ENCODE measurements at places on chromosomes 7 and 10.

DNA sequence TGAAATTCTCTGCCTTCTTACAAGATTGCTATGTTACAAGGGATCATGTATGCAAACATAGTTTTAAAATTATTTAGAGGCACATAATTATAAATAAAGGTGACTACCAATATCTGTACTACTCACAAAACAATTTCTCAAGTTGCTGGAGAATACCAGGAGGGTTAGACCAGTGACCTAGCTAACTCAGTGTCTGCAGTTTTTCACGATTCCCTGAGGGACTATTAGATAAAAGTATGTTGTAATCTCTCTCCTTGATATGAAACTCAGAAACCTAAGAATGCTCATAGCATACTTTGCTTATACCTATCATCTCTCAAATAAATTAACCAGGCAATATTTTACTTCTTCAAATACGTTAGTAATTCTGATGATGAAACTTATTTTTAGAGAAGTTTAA, 534.0 kb upstream of the ANKRD30A start:
- no peak for DNase-seq

GRCh38 chr7:158424011-158424410, 163.6 kb downstream of the PTPRN2 start:
- no peak for DNase-seq

DNA sequence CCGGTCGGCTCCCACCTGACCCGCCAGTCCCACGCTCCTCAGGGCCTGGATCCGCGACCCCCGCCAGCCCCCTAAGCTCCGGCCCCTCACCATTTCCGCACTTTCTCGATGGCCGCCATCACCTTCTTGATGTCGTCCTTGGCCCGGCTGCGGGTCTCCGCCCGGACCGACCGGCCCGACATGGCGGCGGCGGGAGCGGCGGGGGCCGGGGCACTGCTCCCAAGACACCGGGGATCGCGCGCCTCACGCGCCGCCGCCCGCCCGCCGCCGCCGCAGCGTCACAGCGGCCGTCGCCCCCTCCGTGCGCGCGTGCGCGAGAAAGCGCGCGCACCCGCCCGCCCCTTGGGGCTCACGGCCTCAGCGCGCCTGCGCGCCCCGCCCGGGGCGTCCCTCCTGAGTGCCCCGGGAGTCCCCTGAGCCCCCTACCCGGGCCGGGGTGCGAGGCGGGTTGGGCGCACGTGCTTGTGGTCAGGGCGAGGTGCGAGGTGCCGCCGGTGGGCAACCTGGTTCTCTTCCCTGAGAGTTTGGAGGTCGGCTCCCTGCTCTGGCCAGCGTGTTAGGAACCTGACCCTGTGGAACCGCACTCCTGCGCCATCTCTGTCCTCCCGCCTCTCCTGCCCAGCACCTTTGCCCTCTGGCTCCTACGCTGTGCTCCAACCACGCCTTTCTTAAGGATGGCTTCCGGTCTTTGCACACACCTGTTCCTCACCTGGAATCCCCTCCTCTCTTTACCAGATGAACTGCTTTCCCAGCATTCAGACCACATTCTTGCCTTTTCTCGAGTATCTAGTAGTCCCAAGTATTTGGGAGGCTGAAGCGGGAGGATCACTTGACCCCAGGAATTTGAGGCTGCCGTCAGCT, at the start of gene BCL7B:
TSS of gene BCL7B (minus strand) at position 294 of the 861 bp plus-strand sequence. CDS start at position 182, 112 bp downstream.
- DNase-seq = peak; percentile 75

GRCh38 chr10:78407009-78407711, 373.5 kb downstream of the RPS24 start:
- peak; percentile 54 for DNase-seq

DNA sequence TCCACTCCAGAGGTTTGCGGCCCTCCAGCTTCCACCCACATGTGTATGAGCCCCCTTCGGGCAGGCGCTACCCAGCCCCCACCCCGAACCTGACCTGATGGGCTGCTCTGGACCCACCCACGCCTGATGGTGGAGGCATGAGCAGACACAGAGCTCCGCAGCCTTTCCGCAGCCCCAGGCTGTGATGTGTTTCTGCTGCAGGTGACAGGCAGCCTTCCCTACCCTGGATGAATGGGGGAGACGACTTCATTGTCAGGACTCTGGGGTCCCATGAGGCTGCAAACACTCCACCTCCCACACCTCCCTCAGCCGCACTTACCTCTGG, 61.2 kb downstream of the OAT start:
- no peak for DNase-seq

- DNase-seq = no peak
These were observed 203.9 kb downstream of the TEX36 start for GRCh38 chr10:125479059-125479458.

DNA sequence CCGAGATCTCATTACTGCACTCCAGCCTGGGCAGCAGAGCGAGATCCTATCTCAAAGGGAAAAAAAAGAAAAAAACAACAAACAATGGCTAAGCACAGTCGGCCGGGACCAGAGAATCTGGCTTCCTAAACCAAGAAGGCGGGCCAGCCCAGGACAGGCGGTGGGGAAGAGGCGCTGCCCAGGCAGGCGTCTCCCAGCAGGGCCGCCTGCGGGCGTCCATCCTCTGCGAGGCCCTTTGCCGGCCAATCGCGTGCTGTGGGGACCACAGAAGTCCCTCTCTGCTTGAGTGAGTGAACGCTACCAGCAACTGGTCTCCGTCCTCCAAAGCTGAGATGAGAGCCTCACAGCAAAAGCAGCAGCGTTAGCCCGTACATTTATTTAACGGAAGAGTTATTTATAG, 14.7 kb upstream of the BMS1 start:
- no peak for DNase-seq

DNA sequence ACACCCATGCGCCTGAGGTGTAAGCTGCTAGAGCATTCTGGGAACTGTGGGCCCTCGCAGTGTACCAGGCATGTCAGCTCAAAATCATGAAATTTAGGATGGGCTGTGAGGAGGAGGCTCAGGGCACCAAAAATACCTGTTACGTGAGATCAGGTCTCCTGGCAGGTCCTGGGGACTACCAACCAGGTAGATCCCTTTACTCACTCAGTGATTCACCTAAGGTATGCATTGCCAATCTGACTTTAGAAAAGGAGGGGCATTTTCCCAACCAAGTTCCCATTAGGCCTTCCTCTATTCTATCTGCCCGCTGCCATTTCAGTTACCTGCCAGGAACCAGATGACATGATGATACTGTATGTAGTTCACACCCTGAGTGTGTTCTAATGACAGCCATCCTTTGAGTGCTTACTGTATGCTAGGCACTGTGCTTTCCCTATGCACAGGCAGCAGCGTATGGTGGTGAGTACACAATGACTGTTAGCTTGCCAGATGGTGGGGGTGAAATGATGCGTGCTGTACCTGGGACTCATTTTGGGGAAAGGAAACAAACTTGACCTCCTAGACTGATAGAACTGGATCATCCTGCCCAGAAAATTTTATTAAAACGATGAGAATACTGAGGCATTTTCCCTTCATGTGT, 62.0 kb downstream of the CFAP58 start:
- no peak for DNase-seq

DNA sequence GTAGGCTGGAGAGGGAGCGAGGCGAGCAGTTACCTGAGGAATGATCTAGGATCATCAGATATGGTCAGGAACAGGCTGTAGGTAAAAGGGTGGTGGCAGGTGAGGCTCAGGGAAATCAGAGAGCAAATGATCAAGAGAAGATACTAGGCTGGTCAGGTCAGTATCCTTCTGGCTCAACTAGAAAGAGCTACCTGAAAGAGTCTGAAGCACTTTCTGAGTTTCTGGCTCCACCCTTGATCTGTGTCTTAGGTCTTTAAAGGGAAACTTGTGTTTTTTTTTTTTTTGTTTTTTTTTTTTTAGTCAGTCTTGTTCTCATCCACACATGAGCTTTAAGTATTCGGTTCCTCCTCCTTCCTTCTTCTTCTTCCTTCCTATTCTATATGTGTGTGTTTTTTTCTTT, 10.5 kb downstream of the ADAM22 start:
- no peak for DNase-seq

DNA sequence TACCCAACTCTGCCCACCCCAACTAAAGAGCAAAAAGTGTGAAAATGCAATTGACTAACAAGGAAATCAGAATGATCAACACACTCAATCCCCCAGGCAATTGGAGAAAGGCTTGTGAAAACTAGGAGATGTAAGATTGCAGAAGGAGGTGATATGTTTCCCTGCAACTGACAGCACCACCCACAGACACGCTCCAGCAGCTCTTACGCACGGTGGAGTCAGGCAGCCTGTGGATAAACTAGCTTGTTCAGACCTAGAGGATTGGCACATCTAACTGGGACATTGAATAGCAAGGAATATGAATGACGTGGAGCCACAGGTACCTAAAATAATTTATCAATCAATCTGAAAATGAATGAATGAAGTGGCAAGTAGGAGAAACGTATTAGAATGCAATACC, 125.7 kb upstream of the MYO3A start:
- DNase-seq = no peak

GRCh38 chr10:71727738-71728737, 8.5 kb upstream of the C10orf105 start:
- peak; percentile 60 for DNase-seq

DNA sequence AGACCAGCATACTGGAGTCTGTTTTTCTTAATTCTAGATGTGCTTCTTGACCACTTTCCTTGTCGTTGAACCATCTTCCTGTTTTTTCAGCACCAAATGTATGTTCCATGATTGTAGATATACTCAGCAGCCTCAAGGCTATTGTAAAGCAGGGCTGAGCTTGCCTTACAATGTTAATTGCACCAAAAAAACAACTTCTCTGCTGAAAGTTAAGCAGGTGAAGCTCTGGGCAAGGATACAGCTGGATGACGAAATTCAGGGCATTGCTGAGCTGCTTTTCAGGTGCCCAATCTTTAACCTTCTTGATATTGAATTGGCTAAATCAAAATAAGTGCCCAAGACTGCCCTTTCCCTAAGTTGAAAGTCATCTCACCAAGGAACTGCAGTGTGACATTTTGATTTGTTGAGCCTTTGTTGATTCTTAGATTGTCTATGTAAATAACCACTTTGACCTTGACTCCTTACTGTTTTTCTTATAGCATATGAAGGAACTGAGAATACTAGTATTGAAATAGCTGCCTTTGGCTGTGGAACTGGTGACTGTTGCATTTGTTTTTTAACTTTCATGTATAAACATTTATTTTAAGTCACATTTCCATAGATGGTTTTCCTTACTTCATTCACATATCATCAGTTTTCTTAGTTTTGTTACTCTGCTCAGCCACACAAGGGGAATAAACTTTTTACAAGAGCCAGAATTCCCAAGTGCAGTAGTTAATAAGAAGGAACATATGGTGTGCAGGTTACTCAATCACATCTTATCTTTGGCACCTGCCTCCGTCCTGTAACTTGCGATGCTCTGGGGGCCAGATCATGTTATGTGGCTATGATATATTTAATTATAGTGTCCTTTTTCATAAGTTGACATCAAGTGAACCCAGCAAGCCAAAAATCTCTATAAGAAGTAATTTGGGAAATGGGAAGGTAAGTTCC, 3.1 kb downstream of the AHCYL2 start:
- DNase-seq = no peak

DNA sequence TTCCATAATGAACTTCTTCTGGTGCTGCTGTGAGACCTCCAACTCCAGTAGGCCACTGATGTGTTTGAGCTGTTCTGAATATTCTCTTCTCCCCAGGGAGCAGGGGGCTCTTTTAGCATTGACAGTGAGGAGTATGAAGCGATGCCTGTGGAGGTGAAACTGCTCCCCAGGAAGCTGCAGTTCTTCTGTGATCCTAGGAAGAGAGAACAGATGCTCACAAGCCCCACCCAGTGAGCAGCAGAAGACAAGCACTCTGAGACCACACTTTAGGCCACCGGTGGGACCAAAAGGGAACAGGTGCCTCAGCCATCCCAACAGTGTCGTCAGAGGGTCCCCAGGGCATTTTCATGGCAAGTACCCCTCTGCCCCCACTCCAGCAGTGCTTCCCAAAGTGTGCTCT, 49.3 kb downstream of the DENND11 start:
- DNase-seq = no peak

DNA sequence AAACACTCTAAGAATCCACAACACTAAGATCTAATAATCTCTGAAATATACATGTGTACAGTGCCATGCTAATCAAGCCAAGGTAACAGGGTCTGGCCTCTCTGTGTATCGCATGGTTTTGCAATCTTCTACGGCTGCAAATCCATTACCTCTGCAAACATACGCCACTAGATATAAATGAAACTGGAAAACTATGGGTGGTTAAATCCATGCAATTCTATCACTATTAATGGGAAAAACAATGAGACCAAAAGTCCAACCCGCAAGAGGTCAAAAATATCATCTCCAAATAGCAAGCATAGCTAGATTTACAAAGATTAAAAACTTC, 23.0 kb downstream of the SGCE start:
- DNase-seq = no peak

GRCh38 chr7:67267914-67268313, 271.3 kb downstream of the TYW1 start:
- DNase-seq = no peak

DNA sequence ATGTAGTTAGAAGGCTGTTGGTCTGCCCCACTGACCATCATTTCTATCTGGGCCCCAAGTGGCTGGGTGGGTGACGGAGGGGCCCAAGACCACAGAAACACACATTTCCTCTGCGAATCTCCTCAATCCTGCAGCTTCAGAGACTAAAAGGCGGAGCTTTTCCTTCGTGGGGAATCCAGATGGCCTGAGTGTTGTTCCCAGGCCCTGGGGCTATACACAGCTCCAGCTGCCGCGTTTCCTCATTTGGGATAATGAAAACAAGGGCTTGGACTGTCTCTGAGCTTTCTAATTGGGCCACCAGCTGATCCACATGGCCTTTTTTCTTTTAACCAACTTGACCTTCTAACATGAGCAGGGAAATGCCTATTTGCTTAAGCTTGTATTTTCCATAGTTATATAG, 339.9 kb downstream of the CXCL12 start:
- DNase-seq = no peak

DNA sequence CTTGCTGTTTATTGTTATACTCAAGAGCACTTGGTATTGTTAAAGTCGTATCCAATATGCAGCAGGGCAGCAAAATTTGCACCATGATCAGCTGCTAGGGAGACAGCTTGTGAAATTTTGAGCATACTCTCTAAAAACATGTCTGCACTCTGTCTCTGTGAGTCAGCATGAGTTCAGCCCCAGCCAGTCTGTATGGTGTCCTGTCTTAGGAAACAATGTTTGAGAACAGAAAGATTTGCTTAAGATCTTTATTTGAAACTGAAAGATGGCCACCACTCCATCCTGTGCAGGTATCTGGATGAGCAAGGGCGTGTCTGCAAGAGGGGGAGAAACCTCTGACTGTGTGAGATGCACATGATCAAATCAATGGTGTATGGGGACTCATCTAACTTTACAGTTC, 97.1 kb downstream of the GNAI1 start:
- no peak for DNase-seq

DNA sequence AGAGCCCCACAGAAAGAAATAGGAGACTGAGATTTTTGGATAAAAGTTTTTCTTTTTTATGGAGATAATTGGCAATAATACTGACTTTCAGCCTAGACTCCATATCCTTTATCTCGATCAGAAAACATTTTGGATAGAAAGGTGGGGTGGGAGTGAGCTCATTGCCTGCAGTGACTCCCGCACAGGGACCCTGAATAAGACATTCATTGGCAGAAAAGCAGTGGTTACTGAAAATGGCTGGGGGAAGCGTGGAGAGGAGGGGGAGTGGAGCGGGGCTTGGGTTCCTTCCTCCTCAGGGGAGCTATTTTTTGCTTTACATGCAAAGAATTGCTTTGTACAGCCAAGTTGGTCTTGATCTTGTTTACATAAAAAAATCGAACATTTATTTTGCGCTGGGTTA, 90.4 kb upstream of the BMPER start:
- DNase-seq = no peak
